Lung (tissue), 17 donors: ENCODE measurements at places on chromosomes 13 and 19. TPM values are rescaled to one million over a fixed set of nuclear protein-coding genes. Genes with fewer than 3 reads are reported as not detected.

GRCh38 chr19:12090807-12091206, 26.3 kb downstream of the ZNF844 start:
- H3K4me3 ChIP-seq = no peak overlapping the region
- no peaks in the 10 kb centered on the region for H3K36me3 ChIP-seq
- no peaks in the 10 kb centered on the region for H3K27me3 ChIP-seq
- DNase-seq = peak; percentile 67

DNA sequence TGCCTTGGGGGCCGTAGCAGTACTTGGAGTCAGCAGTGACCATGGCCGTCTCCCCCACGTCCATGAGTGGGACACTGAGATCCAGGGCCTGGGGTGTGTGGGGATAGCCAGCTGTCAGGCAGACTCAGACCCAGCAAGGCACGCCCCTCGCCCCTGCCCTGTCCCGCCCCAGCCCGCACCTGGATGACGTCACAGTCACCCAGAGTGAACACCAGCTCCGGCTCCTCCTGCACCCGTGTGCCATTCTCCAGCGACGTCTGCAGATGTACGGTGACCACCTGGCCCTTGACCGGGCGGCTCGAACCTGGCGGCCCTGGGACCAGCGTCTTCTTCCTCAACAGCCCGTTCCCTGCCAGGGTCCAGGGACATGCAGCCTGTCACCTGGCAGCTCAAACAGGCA, 4.0 kb downstream of the FKBP8 start:
- H3K4me1 ChIP-seq = no peaks in the 10 kb centered on the region
- H3K27ac ChIP-seq = no peak overlapping the region
- DNase-seq = no peak

DNA sequence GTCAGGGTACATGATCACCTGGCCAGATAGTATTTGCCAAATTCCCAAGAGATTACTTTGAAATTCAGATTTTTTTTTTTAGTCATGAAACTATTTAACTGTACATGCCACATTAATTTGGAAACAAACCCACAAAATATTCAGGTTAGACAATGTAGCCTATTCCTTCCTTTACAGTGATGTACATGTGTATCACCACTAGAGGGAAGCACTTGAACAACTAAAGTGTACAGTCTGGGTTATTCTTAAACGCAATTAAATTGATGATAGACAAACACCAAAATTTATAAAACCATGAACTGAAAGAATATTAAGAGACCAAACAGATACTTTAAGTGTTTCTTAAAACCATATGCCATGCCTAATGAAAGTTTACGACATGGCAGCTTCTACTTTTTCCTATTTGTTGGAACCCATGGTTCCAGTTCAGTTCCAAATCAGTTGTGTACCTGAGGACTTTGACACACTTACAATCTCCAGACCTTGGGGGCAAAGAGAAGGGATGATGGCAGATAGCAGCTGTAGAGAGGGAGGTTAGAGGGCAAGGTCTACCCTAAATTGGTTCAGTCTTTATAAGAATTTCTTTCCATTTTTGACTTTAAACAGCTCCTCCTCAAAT, 52.8 kb downstream of the TNFSF13B start:
- no peaks in the 10 kb centered on the region for H3K36me3 ChIP-seq
- no peak overlapping the region for H3K4me3 ChIP-seq
- H3K4me1 ChIP-seq = no peaks in the 10 kb centered on the region
- DNase-seq = peak; percentile 67
- peaks cover 4% of the 10 kb centered on the region for H3K27me3 ChIP-seq

- no peaks in the 10 kb centered on the region for H3K36me3 ChIP-seq
- peak overlapping the region; percentile 95 for H3K4me3 ChIP-seq
- H3K27ac ChIP-seq = peak overlapping the region; percentile 98
- no peaks in the 10 kb centered on the region for H3K27me3 ChIP-seq
- peak; percentile 92 for DNase-seq
- no peaks in the 10 kb centered on the region for H3K4me1 ChIP-seq
Measured at GRCh38 chr19:13154911-13155471, 4.8 kb downstream of the IER2 start.

GRCh38 chr13:39522329-39522728, 80.7 kb downstream of the LHFPL6 start:
- H3K27me3 ChIP-seq = no peaks in the 10 kb centered on the region
- DNase-seq = no peak
- no peak overlapping the region for H3K27ac ChIP-seq
- no peak overlapping the region for H3K4me3 ChIP-seq
- H3K4me1 ChIP-seq = peaks cover 4% of the 10 kb centered on the region
- H3K36me3 ChIP-seq = no peaks in the 10 kb centered on the region

GRCh38 chr13:21747456-21747855, 76.6 kb downstream of the FGF9 start:
- no peaks in the 10 kb centered on the region for H3K4me1 ChIP-seq
- H3K27me3 ChIP-seq = no peaks in the 10 kb centered on the region
- DNase-seq = peak; percentile 57

- no peaks in the 10 kb centered on the region for H3K4me1 ChIP-seq
- no peaks in the 10 kb centered on the region for H3K36me3 ChIP-seq
- no peak overlapping the region for H3K27ac ChIP-seq
- no peaks in the 10 kb centered on the region for H3K27me3 ChIP-seq
- no peak overlapping the region for H3K4me3 ChIP-seq
Measured at GRCh38 chr13:96223231-96223630, 133.3 kb downstream of the HS6ST3 start.

- H3K4me1 ChIP-seq = no peaks in the 10 kb centered on the region
- DNase-seq = no peak
- H3K27me3 ChIP-seq = no peaks in the 10 kb centered on the region
- H3K4me3 ChIP-seq = no peak overlapping the region
Measured at GRCh38 chr13:96474181-96474557, 384.3 kb downstream of the HS6ST3 start.

GRCh38 chr13:63438951-63439350, 2023.3 kb upstream of the PCDH20 start:
- no peak for DNase-seq
- no peak overlapping the region for H3K4me3 ChIP-seq

DNA sequence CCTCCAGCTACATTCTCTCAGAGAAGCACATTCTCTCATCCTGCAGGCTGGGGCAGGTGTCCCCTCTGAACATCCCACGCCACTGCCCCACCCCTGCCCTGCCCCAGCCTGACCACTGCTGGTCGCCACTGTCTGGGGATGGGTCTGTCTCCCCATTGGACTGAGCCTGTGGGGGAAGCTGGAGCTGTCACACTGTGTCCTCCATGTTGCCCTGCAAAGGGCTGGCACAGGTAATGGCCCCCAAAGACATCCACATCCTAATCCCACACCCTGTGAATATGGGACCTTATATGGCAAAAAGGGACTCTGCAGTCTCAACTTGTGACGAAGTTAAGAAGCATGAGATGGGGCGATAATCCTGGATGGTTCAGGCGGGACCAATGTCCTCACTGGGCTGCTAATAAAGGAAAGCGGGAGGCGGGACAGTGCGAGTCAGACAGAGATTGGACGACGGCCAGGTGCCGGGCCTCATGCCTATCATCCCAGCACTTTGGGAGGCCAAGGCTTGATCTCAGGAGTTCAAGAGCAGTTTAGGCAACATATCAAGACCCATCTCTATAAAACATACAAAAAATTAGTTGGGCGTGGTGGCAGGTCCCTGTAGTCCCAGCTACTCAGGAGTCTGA, 9.1 kb downstream of the AP2S1 start:
- peaks cover 59% of the 10 kb centered on the region for H3K36me3 ChIP-seq
- peaks cover 3% of the 10 kb centered on the region for H3K4me1 ChIP-seq
- peak; percentile 78 for DNase-seq
- no peak overlapping the region for H3K4me3 ChIP-seq
- no peaks in the 10 kb centered on the region for H3K27me3 ChIP-seq

GRCh38 chr13:43686557-43686956, 100.2 kb downstream of the ENOX1 start:
- H3K36me3 ChIP-seq = no peaks in the 10 kb centered on the region
- no peaks in the 10 kb centered on the region for H3K4me1 ChIP-seq
- H3K27me3 ChIP-seq = no peaks in the 10 kb centered on the region
- no peak for DNase-seq
- H3K27ac ChIP-seq = peak overlapping the region; percentile 54

GRCh38 chr19:24032651-24033050, 54.3 kb upstream of the ZNF254 start:
- no peak overlapping the region for H3K27ac ChIP-seq
- peaks cover 10% of the 10 kb centered on the region for H3K4me1 ChIP-seq
- H3K27me3 ChIP-seq = no peaks in the 10 kb centered on the region
- peaks cover 8% of the 10 kb centered on the region for H3K36me3 ChIP-seq

DNA sequence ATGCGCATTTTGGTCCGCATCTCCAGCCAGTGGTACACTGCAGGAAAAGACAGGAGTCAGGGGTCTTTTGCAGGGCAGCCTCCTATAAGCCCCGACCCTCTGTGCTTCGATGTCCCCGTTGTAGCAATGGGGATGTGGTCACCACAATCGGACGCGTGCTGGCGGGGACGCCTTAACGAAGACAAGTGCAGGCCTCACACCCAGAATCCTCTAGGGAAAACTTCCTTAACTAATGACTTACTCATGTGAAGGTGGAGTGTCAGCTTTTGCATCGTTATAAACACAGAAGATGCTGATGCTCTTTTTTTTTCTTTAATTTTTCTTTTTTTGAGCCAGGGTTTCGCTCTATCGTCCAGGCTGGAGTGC, 22.1 kb downstream of the VASP start:
- H3K27ac ChIP-seq = no peak overlapping the region
- no peak overlapping the region for H3K4me3 ChIP-seq
- no peaks in the 10 kb centered on the region for H3K27me3 ChIP-seq
- H3K4me1 ChIP-seq = no peaks in the 10 kb centered on the region
- no peak for DNase-seq
- peaks cover 7% of the 10 kb centered on the region for H3K36me3 ChIP-seq

DNA sequence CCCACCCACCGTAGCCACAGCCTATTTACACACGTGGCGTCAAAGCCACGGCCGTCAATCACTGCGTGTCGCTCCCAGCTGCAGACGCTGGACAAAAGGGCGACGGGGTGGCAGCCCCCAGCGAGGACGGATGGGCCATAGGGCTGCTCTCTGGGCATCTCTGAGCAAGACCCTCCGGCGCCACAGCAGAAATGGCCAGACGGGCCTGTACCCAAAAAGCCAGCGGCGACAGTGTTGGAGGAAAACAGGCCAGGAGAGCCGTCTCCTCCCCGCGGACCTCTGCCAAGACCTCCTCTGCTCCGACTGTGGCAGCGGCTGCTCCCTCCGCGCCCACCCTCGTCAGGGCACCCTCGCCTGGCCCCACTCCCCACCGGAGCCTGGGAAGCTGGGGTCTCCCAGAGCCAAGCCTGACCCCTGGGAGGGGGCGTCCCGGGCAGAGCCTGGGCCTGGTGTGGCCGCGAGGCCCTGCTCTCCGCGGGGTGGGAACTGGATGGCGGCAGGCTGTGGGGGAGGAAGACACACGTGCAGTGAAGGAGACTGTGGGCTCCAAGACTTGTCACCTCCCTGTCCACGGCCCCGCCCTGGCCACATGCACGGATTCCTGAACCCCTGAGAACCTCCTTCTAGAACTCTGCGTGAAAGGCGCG, 2.7 kb downstream of the C2CD4C start:
- H3K4me3 ChIP-seq = no peak overlapping the region
- H3K36me3 ChIP-seq = no peaks in the 10 kb centered on the region
- peaks cover 11% of the 10 kb centered on the region for H3K27me3 ChIP-seq
- H3K4me1 ChIP-seq = peaks cover 6% of the 10 kb centered on the region
- no peak overlapping the region for H3K27ac ChIP-seq

DNA sequence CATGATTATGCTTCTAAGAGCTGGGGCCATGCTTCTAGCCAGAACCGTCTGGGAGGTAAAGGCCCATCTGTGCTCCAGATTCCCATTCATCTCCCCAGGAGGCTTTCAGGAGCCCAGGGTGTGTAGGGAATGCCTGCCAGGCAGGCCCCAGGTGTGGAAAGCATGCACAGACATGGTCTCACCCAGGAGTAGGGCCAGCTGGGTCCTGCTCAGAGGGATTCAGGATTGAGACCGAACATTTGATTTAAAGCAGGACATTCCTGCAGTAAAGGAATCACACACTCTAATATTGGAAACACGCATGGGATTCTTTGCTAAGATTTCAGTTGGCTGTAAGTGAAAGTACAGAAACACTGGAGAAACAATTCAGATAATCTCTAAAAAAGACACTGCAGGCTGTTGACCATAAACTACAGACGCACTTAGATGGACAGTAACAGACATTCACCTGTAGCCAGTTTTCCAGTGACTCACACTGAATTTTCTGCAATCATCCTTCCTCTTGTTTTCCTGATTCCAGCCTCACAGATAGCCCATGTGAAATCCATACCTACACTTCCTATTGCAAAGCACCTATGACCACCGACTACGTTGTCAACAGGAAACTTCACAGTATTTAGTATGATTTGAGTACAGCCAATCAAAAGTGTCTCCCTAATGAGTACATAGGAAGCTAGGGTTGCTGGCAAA, 257.8 kb downstream of the TBC1D4 start:
- H3K36me3 ChIP-seq = no peaks in the 10 kb centered on the region
- no peaks in the 10 kb centered on the region for H3K4me1 ChIP-seq
- no peak for DNase-seq

DNA sequence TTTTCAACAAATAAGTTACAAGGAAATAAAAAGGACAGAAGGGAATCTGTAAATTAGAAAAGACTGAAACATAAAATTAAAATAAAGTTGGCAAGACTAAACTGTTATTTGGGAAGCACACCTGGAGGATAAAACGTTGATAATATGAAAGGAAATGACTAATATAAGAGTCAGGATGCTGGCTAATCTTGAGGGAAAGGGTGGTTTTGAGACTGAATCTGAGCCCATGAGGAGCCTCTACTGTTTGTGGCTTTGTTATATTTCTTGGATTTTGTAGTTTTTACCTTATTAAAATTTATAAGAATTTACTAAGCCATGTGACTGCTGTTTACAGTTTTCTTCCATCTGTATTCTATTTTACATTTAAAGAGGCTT, 718.0 kb upstream of the SPRY2 start:
- no peaks in the 10 kb centered on the region for H3K36me3 ChIP-seq
- H3K27ac ChIP-seq = no peak overlapping the region
- no peaks in the 10 kb centered on the region for H3K4me1 ChIP-seq
- DNase-seq = no peak

- H3K4me3 ChIP-seq = no peak overlapping the region
- peaks cover 5% of the 10 kb centered on the region for H3K4me1 ChIP-seq
- no peaks in the 10 kb centered on the region for H3K27me3 ChIP-seq
- peaks cover 16% of the 10 kb centered on the region for H3K36me3 ChIP-seq
Measured at GRCh38 chr19:2100719-2101061, 4.0 kb downstream of the IZUMO4 start.

GRCh38 chr13:44306371-44307192, 67.0 kb upstream of the SERP2 start:
- no peaks in the 10 kb centered on the region for H3K27me3 ChIP-seq

DNA sequence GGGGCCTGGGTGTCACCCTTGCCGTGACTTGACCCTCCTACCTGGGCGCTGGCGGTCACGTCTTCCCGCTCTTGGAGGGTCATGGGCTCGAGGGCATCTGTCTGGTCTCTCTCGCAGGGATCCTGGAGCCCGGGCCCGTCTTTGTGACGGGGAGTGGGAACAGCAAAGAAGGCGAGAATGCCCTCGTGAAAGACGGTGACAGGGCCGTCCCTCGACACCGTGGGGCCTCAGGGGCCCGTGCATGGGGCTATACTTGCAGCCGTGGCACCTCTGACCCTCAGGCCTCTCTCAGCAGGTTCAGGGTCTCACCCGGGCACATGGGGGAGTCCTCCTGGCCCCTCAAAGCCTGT, 20.9 kb upstream of the MATK start:
- DNase-seq = no peak
- no peak overlapping the region for H3K4me3 ChIP-seq
- H3K27me3 ChIP-seq = peaks cover 7% of the 10 kb centered on the region
- H3K36me3 ChIP-seq = no peaks in the 10 kb centered on the region

The TEAD2 gene
- total RNA-seq = 31.4 TPM

The OR7C1 gene
- not detected for total RNA-seq

The IRF2BP1 gene
- total RNA-seq = 21.8 TPM

The CADM4 gene
- 12.2 TPM for total RNA-seq

The PGLYRP2 gene
- total RNA-seq = not detected
